ENCODE measurements at places on chromosomes 13 and 19. TPM values are rescaled to one million over a fixed set of nuclear protein-coding genes. Genes with fewer than 3 reads are reported as not detected.

- no peak overlapping the region for H3K4me3 ChIP-seq
- no peak overlapping the region for H3K27ac ChIP-seq
- no peak for DNase-seq
- no peaks in the 10 kb centered on the region for H3K27me3 ChIP-seq
Measured at GRCh38 chr13:23608701-23609413, 38.6 kb downstream of the TNFRSF19 start.

GRCh38 chr13:62115831-62116230 is 700.2 kb upstream of the PCDH20 start:
- H3K36me3 ChIP-seq, result no peaks in the 10 kb centered on the region
- DNase-seq, result no peak
- H3K4me1 ChIP-seq, result no peaks in the 10 kb centered on the region
- H3K27me3 ChIP-seq, result no peaks in the 10 kb centered on the region
- H3K4me3 ChIP-seq, result no peak overlapping the region

TMEM272 gene
- total RNA-seq, result 0.22 TPM

- no peaks in the 10 kb centered on the region for H3K27me3 ChIP-seq
- no peaks in the 10 kb centered on the region for H3K36me3 ChIP-seq
- no peak overlapping the region for H3K27ac ChIP-seq
- H3K4me1 ChIP-seq, result peaks cover 5% of the 10 kb centered on the region
- no peak overlapping the region for H3K4me3 ChIP-seq
- no peak for DNase-seq
Measured at GRCh38 chr13:51818276-51818675, 14.3 kb upstream of the DHRS12 start.

SIGLECL1 gene
- total RNA-seq, result not detected

AXL gene
- total RNA-seq, result 0.92 TPM

DNA sequence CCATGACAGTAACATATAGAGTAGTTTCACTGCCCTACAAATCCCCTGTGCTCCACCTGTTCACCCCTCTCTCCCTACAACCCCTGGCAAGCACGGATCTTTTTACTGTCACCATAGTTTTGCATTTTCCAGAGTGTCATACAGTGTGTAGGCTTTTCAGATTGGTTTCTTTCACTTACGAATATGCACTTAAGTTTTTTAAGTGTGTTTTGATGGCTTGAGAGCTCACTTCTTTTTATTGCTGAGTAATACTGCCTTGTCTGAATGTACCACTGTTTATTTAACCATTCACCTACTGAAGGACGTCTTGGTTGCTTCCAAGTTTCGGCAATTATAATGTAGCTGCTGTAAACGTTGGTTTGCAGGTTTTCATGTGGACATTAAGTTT is 175.1 kb downstream of the ITGBL1 start:
- H3K4me1 ChIP-seq, result peaks cover 25% of the 10 kb centered on the region
- H3K27me3 ChIP-seq, result no peaks in the 10 kb centered on the region
- H3K36me3 ChIP-seq, result no peaks in the 10 kb centered on the region
- H3K4me3 ChIP-seq, result no peak overlapping the region

- H3K36me3 ChIP-seq, result no peaks in the 10 kb centered on the region
- H3K27ac ChIP-seq, result no peak overlapping the region
- DNase-seq, result peak; percentile 29
Measured at GRCh38 chr13:61410669-61411297, 4.9 kb downstream of the PCDH20 start.

- H3K4me1 ChIP-seq, result peaks cover under 1% of the 10 kb centered on the region
- no peak overlapping the region for H3K4me3 ChIP-seq
- H3K27me3 ChIP-seq, result peaks cover 8% of the 10 kb centered on the region
- no peak overlapping the region for H3K27ac ChIP-seq
Measured at GRCh38 chr19:41853768-41854167, 6.3 kb upstream of the RPS19 start.

- DNase-seq, result no peak
- no peak overlapping the region for H3K4me3 ChIP-seq
- H3K27ac ChIP-seq, result no peak overlapping the region
- no peaks in the 10 kb centered on the region for H3K4me1 ChIP-seq
- H3K36me3 ChIP-seq, result no peaks in the 10 kb centered on the region
- no peaks in the 10 kb centered on the region for H3K27me3 ChIP-seq
Measured at GRCh38 chr19:38059897-38060296, 152.9 kb downstream of the SIPA1L3 start.

- no peaks in the 10 kb centered on the region for H3K27me3 ChIP-seq
- H3K4me3 ChIP-seq, result peak overlapping the region; percentile 47
- DNase-seq, result peak; percentile 92
- peaks cover 4% of the 10 kb centered on the region for H3K4me1 ChIP-seq
- no peak overlapping the region for H3K27ac ChIP-seq
Measured at GRCh38 chr19:48588670-48589401, 17.7 kb upstream of the SPACA4 start.

- no peak for DNase-seq
- no peaks in the 10 kb centered on the region for H3K4me1 ChIP-seq
- H3K27me3 ChIP-seq, result peaks cover 53% of the 10 kb centered on the region
- no peak overlapping the region for H3K4me3 ChIP-seq
Measured at GRCh38 chr13:113886561-113887112, 22.8 kb upstream of the GAS6 start.

DNA sequence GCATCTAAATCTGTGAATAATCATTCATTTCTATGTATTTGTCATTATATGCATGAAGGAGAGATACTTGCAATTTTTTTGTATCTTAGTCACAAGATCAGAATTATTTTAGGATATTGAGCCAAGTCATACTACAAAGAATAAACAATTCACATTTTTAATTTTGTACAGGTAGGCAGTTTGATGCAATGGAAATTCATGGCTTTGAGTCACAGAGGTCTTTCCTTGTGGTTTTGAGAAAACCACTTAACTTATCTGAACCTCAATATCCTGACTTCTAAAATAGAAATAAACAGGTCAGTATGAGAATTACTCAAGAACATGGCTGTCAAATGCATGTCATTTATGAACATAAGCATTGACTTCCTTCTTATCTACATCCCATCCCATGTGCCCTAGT is 221.4 kb upstream of the SLC10A2 start:
- H3K4me3 ChIP-seq, result no peak overlapping the region
- no peak for DNase-seq
- no peaks in the 10 kb centered on the region for H3K36me3 ChIP-seq
- H3K4me1 ChIP-seq, result peaks cover 21% of the 10 kb centered on the region

PTGER1 gene
- total RNA-seq, result not detected

MISP3 gene
- 0.26 TPM for total RNA-seq

PRR19 gene
- 2.5 TPM for total RNA-seq

All from A673 (cell line).